ENCODE measurements at places on chromosomes 5 and 9.

DNA sequence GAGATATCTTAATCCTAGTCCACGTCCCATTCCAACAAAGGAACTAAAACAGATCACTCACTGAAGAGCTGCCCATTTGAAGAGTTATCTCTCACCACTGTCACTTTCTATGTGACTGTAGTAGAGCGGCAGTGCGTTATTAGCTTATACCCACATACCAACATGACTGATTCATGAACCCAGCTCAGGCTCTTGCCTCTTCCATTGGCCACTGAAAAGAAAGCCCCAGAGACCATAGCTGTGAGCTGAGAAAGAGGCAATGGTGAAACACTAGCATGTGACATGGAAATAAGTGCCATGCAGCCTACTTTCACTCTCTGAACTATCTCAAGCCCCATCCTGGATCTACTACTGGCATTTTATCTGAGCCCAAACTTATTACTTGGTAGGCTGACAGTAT, 151.7 kb upstream of the MOCS2 start:
- no peak for DNase-seq

GRCh38 chr5:38018016-38018415, 178.2 kb upstream of the GDNF start:
- no peak for DNase-seq

DNA sequence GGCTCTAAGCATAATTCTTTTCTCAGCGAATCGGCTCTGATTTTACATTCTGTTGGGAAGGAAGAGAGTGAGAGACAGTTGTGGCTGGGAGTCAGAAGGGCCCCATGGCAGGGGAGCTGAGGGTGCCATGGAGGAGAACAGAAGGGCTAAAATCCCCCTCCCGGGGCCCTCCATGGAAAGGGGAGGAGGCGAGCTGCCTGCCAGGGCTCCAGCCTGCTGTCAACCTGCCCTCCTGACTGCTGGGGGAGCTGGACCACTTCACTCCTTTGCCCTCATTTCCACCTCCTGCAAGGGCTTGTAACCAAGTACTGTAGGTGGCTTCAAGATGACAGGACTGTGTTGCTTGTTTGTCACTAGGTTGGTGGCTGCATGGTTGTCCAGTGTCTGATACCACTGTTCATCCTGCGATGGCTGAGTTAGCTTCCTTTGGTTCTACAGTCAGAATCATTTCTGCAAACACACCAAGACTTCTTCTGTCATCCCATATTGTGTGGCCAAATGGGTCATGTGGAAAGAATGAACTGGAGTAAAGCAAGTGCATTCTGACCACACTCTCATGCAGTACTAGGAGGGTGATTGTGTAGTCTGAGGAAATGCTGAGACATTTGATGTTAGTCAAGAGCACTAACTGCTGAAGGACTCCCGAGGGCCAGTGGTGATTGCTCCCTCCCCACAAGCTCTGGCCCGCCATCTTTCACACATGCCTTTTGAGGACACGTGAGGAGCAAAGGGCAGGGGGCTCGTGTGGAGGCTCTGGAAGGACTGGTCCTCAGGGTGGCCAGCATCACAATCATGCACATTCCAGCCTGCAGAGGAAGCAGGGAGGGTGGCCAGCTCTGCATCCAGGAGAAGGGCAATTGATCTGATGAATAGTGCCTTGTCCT, 307.2 kb downstream of the GADD45G start:
- DNase-seq = no peak

- no peak for DNase-seq
These were observed 381.2 kb downstream of the NFIB start for GRCh38 chr9:13932528-13933267.

GRCh38 chr5:161410640-161411039, 135.9 kb downstream of the GABRB2 start:
- no peak for DNase-seq

DNA sequence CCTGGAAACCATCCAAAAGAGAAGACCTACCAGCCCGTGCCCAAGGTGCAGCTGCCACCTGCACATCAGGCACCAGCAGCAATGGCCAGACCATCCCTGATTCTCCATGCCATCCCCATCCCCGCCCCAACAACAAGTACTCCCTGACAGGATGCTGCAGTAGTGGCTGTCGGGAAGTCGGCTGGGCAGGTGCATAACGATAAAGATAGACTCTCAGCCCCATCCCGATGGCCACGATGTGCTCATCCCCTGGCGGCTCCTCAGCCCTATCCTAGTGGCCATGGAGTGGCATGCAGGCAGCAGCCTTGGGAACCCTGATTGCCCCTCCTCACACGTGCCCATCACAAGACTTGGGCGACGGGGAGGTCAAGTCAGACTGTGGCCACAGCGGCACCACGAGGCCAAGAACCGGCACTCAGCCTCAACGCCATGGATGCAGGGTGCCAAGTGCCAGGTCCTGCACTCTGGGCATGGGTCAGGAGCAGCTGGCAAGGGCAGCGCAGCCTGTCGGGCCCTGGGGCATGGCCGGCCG, 368.8 kb upstream of the SPATA31A5 start:
- no peak for DNase-seq

- DNase-seq = no peak
These were observed 47.8 kb downstream of the PLEKHG4B start for GRCh38 chr5:139579-140442.

DNA sequence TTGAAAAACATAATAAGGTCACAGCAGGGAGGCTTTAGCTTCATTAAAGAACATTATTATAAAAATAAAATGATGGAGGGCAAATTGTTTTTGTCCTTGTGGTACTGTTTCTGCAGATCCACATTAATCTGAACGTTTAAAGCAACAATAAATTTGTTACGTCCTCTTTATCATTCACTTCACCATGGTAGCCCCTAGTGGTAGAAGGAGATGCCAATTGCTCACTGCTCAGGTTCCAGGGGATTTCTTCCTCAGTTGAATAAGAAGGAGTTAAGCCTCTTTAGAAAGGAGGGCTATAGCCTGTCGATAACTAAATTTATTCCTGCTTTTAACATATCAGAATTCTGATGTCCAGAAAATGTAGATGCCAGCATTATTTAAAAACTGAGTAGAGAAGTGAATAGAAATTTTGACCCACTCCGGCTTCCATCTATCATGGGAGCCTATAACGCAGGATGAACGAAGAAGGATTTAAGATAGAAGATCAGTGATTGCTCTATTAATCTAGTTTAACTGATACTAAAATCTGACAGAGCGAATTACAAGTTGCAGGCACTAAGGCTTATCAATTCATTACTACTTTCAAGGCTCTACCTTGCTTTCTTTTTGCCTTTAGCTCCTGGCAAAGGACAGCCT, 692.3 kb downstream of the PTPRD start:
- no peak for DNase-seq

DNA sequence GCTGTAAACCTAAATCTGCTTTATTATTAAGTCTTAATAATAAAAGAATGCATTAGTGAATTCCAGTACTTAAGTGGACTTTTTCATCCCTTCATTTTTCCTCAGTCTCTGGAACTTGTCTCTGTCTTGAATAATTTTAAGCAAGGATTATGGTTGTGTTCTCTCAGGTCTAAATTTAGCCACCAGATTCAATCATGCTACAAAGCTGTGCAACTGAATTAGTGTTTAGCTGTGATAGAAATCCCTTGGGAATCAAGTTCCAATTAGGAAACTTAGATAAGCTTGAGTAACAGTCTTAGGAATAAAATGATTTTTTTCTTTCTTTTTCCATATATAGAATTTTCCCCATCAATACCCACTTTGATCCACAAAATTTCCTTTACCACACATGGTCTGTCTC, 104.3 kb downstream of the PLPPR1 start:
- DNase-seq = no peak
